ENCODE measurements at places on chromosomes 4 and X. TPM values are rescaled to one million over a fixed set of nuclear protein-coding genes. Genes with fewer than 3 reads are reported as not detected.

PLXNB3 gene
- total RNA-seq = 10.2 TPM

SAGE1 gene
- not detected for total RNA-seq

TMPRSS11D gene
- not detected for total RNA-seq

CHM gene
- total RNA-seq = 23.3 TPM

GJB1 gene
- not detected for total RNA-seq

CT45A2 gene
- not detected for total RNA-seq

MAGEC3 gene
- not detected for total RNA-seq

IL21 gene
- total RNA-seq = not detected

PABPC4L gene
- 1.3 TPM for total RNA-seq

NPY1R gene
- total RNA-seq = 17.2 TPM

UCP1 gene
- total RNA-seq = not detected

ALB gene
- 0.48 TPM for total RNA-seq

C4orf50 gene
- not detected for total RNA-seq

Measured in mesenteric fat pad (tissue), 1 donor.